Hematopoietic multipotent progenitor cell treated with erythropoietin and hydrocortisone succinate and interleukin-3 and kit ligand, for 8 days (in vitro differentiated cells): ENCODE measurements at places on chromosomes 2 and 18.

DNA sequence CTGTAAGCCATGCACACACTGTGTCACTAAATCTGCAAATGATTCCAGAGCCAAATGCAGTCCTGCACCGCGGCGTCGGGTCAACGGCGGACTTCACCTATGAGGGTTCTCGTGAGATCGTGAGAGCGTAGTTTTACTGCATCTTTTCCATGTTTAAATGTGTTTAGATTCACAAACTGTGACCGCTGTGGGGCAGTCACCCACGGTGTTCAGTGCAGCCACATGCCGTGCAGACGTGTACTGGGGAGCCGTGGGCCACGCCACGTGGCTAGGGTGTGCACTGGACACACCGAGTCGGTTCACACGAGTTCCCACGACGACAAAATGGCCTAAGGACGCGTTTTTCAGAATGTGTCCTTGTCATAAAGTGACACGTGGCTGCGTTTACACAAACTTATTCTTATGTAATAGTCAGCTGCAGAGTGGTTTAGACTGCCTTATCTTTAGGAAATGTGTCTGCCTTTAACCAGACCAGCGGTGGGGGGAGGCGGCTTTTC lies 34.1 kb downstream of the NFATC1 start:
- peak; percentile 82 for DNase-seq

DNA sequence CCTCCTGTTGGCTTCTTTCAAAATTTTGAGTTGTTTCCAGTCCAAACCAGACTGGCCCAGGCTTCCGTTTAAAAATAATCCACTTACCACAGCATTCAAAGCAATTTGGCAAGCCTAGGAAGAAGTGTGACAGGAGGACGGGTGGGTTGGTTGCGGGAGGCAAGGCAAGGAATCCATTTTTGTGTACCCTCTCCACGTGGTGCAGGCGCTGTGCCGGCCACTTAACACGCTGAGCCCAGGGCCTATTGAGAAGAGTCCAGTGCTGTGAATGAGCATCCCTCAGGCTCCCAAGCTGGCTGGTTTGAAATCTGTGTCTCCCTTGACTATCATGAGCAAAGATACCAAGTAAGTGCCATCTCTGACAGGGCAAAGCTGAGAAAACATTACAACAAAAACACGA lies 160.9 kb downstream of the NCKAP5 start:
- DNase-seq: no peak

DNA sequence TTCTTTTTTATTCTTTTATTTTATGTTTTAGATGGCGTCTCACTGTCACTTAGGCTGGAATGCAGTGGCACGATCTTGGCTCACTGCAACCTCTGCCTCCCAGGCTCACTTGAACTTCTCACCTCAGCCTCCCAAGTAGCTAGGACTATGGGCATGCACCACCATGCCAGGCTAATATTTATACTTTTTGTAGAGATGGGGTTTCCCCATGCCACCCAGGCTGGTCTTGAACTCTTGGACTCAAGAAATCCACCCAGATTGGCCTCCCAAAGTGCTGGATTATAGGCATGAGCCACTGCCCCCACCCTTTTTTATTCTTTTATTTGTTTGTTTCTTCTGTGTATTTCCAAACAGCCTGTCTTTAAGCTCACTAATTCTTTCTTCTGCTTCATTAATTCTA lies 306.7 kb upstream of the THUMPD2 start:
- DNase-seq: no peak

GRCh38 chr2:16203691-16204090 lies 263.3 kb downstream of the MYCN start:
- DNase-seq: no peak

DNA sequence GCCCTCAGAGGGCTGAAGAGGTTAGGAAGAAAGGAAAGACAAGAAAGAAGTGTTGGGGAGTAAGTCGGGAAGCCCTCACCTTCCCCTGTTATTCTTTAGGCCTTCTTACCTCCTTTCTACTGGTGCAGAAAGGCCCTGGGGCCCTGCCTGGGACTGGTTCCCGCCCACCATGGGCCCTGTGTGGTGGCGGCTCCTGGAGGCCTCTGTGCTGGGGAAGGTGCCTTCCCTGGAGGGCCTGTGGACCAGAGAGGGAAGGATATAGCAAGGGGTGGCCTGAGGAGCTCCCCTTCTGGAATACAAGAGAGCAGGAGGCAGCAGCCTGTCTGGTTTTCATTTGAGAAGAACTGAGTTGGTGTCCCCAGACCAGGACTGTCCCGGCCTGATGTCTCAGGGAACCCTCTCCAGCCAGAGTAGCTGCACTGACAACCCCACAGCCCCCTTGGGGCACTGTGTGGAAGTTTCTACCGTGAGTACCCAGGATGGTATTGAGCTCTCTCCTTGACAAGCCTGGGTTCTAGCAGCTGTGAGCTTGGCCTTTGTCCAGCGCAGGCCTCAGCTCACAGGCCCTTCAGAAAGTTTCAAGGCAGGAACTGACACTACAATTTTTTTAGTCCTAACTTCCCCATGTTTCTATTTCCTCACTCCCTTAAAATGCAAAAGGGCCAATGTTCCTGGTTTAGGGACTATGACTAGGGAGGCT lies 47.1 kb downstream of the EFR3B start:
- DNase-seq: no peak

- DNase-seq: peak; percentile 67
These were observed 300.4 kb downstream of the KCNS3 start for GRCh38 chr2:18178736-18179349.

- DNase-seq: peak; percentile 7
These were observed 14.1 kb upstream of the CHRNA1 start for GRCh38 chr2:174778085-174778981.

DNA sequence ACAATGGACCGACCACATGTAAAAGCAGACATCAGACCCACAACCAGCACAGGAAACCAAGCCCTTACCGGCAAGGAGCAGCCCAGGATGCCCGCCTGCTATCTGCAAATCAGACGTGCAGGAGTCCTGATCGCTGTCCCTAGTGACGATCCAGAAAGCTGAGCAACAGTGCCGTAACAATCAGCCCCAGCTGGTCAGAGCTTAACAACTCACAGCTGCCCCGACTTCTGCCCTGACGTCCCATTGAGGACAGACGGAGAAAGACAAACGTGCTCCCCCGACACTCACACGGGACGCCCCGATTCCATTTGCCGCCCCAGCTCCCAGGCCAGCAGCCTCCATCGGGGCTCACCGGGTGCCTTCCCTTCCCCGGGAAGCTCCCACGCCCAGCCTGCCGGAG lies 39.8 kb upstream of the PXDN start:
- no peak for DNase-seq

- DNase-seq: peak; percentile 66
These were observed 21.6 kb upstream of the GYPC start for GRCh38 chr2:126634273-126634861.

DNA sequence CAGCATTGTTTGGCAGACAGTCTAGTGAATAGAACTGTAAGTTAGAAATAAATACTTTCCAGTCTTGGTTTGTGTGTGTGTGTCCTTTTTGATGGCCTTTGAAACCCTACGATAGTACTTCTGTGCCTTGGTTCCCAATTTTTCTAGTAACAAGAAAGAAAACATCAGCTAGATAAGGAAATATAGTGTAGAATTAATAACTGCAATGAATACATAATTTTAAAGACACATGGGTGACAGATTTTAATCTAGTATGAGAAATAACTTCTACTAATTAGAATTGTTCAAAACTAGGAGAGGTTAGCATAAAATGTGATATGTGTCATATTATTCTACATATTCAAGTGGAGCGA lies 44.5 kb upstream of the NEMP2 start:
- no peak for DNase-seq

- DNase-seq: no peak
These were observed 90.4 kb upstream of the FAM110C start for GRCh38 chr2:136666-137065.

DNA sequence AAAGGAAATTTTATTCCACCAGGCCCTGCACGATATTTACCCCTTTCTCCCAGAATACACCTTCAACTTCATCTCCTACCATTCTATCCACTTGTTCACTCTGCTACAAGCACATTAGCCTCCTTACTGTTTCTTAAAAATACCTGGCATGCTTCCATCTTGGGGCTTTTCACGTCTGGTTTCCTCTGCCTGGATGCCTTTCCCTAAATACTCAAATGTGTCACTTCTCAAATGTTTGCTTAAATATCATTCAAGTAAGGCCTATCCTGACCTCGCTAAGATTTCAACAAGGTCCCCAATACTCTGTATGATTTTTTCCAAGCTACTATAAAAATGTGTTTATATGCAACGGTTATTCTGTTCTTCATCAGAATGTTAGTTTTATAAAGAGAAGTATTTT lies 433.0 kb upstream of the CHAC2 start:
- DNase-seq: no peak

GRCh38 chr2:84866122-84866521 lies 14.8 kb downstream of the TRABD2A start:
- no peak for DNase-seq

GRCh38 chr2:31051258-31052140 lies 86.7 kb downstream of the GALNT14 start:
- DNase-seq: no peak

- no peak for DNase-seq
These were observed 18.9 kb upstream of the KLHL23 start for GRCh38 chr2:169714699-169715098.

DNA sequence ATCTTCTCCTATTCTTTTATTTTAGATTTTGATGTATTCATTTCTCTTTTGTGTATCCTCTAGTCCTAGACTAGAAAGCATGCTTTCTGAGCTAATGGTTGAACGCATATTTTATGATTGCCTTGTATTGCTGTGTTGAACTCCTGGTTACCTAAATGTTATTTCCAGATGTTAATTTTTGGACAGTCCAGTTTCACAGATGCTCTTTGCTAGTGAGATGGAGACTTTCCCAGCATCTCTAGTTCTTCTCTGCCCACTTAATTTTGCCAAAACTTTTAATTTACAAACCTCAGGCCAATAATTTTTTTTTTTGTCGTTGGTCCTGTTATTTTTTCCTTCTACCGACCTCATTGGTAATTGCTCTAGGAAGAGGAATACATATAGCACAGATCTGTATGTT lies 153.2 kb downstream of the HAUS1 start:
- DNase-seq: no peak

- no peak for DNase-seq
These were observed 1385.6 kb upstream of the TMEFF2 start for GRCh38 chr2:193580176-193580950.

DNA sequence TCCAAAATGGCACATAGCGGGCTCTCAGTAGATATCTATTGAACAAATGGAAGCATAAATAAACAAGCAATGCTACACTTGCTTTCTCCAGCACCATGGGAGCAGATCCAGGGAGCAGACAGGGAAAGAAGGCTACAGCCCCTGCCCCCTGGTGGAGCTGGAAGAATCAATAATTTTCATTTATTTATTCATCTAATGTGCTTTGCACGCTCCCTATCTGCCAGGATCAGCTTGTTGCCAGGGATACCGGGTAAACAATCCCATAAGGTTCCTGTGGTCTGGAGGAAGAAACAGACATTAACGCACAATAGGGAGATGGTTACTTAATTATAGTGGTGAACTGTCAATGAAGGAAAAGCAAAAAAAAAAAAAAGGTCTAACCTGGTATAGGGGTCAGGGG lies 40.1 kb upstream of the CLASP1 start:
- DNase-seq: peak; percentile 45

DNA sequence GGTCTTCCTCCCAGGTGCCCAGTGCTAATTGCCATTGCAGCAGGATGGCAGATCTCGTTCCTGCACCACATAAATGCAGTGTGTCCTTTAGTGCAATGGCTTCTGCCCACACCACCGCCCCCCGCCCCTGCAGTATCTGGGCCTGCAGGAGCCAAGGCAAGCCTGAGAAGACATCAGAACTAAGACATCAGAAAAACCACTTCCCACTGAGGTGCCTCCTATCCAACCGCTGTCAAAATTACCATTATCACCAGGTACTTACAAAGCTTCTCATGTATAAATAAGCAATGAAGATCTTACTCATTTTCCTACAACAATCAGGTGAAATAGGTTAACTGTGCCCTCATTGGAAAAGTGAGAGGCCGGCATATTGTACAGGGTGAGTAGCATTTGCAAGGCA lies 228.8 kb downstream of the FBXO15 start:
- DNase-seq: no peak

- no peak for DNase-seq
These were observed 354.5 kb downstream of the PID1 start for GRCh38 chr2:228916416-228917090.

DNA sequence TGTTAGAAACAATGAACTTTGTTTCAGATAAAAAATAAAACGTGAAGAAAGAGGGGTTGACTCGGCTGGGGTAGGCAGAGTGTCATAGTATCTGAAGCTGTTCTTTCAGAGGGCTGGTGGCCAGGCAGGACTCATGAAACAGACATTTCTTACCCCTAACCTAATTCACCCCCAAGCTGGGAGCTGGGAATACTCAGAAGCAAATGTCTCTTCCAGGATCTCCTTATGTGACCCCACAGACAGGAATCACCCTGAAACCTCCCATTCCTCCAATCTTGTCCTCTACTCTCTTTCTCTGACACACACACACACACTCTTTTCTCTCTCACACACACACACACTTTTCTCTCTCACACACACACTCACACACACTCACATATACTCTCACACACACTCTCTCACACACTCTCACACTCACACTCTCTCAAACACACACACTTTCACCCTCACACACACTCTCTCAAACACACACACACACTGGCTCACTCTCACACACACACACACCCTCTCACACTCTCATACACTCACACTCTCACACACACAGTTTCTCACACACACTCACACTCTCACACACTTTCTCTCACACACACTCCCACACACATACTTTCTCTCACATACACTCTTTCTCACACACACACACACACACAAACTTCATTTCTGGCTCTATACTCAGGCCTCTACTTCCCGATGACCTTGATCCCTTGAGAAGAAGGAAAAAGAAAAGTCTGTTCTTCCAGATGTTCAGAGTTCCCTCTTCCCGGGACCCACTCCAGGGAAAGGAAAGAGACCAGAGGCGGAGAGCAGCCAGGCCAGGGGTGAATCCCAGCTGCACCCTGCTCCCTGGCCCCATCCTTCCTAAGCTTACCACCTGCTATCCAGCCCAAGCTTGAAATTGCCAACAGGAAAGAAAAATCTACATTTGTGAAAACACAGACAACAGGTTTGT lies 167.7 kb downstream of the TXNL1 start:
- DNase-seq: no peak

DNA sequence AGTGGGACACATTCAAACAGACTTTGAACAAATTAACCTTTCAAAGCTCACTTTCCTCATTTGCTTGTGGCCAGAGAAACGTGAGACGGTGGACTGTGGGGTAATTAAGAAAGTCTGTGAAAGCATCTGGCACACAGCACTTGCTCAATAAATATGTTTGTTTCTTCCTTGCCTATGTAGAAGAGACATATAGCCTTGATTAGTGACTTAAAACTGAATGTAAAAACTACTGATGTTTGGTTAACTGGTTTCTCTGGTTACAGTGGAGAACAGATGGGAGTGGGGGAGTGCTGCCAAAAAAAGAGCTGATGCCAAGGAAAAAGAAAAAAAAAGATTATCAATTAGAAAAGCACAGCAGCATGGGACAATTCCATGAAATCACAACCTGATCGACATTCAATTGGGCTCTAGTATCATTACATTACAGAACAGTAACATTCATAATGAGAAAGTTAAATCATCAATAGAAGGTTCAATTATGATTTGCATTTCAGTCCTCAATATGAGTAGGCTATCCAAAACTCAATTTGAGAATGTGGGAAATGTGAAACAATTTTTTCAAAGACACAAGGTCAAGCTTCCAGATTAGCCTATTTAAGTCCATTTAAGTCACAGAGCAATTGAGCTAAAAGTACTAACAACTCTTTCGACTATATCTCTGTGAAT lies 14.7 kb downstream of the CUL3 start:
- DNase-seq: no peak
